Left lobe of liver (tissue), 2 donors: ENCODE measurements at places on chromosomes 12 and 14. TPM values are rescaled to one million over a fixed set of nuclear protein-coding genes. Genes with fewer than 3 reads are reported as not detected.

DNA sequence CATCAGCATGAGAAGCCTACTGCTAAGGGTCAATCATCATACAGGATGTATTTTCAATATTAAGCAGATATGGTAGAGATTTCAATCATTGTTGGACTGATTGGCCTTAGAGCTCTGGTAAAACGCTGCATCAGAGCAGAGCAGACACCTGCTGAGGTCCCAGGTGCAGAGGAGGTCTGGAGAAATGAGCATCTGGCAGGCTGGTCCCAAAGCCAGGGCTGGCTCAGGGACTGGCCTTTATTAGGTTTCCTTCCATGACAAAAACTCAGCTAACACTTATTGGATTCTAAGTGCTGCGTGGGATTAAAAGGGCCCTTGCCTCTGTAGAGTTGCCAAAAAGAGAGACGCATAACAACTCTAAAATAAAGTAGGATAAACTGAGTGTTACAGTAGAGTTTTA, 29.7 kb downstream of the AKAP6 start:
- DNase-seq, result no peak

DNA sequence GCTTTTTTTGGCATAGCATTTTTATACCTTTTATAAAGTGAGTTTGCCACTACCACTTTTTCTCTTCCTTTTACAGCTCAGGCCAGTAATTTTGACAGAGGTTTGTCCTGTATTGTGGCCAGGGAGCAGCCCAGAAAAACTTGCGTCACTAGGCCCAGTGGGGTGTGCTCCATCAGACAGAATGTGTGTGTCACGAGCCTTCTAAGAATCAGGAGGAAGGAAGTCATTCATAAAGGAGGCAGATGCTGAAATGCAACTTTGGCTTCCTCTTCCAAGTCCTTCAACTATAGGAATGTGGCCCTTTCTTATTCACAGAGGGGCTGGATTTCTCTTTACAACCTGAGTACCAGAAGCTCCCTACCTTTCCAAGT, 10.1 kb upstream of the RAB35 start:
- DNase-seq, result no peak

The OR6C3 gene
- total RNA-seq, result not detected

DNA sequence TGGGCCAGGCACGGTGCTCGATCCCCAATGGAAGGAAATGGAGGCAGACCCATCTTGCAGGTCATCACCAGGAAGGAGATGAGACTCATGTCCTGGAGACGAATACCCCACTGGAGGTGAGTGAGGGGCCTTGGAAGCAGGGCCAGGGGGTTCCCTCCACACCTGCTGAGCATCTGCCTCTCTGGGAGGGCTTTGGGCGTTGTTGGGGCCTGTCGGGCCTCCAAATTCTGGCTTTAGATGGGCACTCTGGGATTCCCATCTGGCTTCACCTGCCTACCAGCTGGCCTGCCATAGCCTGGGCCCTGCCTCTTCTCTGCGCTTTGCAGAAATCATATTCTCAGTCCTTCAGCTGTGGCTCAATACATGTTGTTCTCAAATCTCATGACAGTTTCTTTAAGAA, 13.9 kb downstream of the RTL1 start:
- no peak for DNase-seq

DNA sequence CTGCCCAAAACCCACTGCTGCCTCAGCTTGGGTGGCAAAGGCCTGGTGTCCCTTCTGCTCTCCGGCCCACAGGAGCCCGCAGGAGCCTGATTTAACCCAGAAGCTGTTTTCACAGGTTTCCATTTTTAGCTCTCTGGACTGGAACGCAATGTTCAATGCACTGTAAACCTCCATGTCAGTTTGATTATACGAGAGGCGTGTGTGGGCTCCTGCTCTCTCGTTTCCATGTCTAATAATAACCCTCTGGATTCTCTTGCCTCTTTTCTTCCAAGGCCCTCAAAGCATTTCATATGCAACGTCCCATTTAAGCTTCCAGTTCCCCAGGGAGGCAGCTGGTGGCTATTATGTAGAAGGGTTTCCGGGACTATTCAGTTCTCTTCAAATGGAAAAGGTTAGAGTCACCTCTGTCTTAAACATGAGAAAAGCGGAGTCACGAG, 161.1 kb downstream of the SUDS3 start:
- DNase-seq, result no peak

GRCh38 chr14:87630846-87631245, 362.1 kb downstream of the GALC start:
- DNase-seq, result no peak

The NR1H4 gene
- total RNA-seq, result 61.6 TPM

GRCh38 chr14:29320286-29320685, 553.7 kb downstream of the FOXG1 start:
- DNase-seq, result no peak

- no peak for DNase-seq
Observed at GRCh38 chr12:57171668-57172067, 24.2 kb upstream of the LRP1-AS start.

The DPF3 gene
- 5.2 TPM for total RNA-seq

GRCh38 chr14:77708749-77709148, 846 bp downstream of the SLIRP start:
- DNase-seq, result no peak

GRCh38 chr14:103808403-103809001, 38.9 kb downstream of the PPP1R13B start:
- DNase-seq, result peak; percentile 82

DNA sequence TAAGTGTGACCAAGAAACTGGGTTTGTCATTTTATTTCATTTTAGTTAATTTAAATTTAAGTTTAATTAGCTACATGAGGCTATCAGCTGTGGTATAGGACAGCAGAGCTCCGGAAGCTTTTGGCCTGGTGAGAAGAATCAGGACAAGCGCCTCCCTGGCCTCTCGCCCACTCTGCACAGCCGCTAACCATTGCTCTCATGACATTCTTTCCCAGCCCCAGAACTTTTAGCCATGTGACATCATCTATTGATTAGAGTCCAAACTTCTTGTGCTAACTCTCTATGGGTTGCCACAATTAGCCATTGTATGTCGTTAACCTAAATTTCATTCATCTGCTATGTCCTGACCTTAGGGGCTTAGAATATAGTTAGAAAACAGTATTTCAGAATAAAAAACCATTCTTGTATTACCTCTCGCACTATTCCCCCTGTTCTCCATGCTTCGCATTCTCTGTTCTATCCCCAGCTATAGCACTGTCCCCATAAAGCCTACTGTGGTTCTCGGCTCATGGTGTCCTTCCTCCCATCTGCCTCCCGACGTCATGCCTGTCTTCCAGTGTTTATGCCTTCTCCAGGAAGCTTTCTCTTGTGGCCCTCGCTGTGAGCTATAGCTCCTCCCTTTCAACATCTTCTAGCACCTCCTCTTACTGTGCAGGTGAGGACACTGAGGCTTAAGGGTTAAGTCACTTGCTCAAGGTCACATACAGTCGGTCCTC, 23.5 kb downstream of the SSH1 start:
- peak; percentile 76 for DNase-seq

DNA sequence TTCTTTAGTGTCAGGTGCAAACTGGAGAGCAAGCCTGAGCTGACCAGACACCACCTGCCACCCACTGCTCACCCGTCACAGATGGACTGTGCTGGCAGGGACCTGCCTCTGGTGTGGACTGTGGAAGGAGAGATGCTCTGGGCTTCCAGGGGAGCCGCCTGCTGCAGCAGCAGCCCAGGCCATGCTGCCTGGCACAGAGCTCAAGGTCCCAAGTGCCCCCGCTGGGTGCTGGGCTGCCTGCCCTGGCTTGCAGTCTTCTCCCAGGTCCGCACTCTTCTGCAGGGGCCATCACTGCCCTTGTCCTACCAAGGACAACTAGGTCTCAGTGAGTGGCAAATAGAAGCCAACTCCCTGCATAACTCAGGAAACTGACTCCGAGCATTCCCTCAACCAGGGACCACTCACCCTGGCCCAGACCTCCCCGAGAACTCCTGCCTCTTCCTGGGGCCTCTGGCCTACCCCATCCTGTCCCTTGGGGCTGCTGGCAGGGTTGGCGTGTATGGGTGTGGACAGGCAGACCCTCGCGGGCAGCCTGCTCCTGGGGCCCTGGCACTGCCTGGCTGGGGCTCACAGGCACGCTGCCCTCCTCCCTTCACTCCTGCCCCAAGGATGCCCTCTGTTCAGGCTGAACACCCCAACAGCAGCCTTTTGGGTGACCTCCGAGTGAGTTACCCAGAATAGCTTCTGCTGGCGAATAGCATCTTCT, 9.3 kb downstream of the AMN start:
- no peak for DNase-seq

The NEUROD4 gene
- not detected for total RNA-seq

DNA sequence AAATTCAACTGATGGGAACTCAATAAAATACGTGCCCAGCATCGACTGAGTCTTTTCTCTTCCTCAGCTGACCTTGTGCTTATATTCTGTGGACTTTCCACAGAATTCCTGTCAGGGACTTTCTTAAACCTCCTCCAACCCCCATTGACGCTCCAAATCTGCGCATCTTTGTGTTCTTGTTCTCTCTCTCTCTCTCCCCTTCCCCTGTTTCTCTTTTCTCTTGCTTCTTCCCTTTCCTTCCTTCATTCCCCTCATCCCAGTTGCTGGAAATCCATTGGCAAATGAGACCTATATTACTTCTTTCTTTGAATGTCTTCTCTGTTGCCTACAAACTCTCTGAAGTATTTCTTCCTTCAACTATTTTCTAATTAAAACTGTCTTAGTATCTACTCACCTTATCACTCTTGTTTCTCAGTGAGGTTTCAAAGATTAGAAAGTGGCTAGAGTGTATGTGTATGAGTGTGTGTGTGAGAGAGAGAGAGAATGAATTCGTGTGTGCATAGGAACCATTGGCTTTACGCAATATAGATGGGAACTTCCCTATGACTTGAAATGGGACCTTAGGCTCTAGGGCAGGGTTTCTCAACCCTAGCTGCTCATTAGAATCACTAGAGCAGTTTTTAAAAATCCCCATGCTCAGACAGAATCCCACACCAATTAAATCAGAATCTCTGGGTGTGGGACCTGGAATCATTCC, 41.8 kb upstream of the DHRS7 start:
- no peak for DNase-seq

- no peak for DNase-seq
Observed at GRCh38 chr12:22792138-22792537, 167.2 kb downstream of the ETNK1 start.

DNA sequence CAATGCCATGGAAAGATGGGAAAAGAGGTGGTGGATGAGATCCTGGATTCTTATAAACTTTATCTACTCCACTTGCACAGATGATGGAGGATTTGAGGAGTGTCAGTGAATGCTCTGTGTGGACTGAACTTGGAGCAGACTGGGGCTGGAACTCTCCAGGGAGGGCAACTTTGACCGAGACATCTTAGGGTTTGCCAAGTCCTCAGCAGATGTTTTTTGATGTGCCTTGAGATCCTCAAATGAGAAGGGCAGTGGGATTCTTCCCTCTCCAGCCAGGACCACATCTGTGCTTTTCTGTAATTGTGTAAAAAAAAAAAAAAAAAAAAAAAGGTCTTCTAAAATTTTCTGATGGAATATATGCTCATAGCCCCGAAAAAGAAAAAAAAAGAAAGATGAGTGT, 23.0 kb upstream of the MYL2 start:
- DNase-seq, result no peak

DNA sequence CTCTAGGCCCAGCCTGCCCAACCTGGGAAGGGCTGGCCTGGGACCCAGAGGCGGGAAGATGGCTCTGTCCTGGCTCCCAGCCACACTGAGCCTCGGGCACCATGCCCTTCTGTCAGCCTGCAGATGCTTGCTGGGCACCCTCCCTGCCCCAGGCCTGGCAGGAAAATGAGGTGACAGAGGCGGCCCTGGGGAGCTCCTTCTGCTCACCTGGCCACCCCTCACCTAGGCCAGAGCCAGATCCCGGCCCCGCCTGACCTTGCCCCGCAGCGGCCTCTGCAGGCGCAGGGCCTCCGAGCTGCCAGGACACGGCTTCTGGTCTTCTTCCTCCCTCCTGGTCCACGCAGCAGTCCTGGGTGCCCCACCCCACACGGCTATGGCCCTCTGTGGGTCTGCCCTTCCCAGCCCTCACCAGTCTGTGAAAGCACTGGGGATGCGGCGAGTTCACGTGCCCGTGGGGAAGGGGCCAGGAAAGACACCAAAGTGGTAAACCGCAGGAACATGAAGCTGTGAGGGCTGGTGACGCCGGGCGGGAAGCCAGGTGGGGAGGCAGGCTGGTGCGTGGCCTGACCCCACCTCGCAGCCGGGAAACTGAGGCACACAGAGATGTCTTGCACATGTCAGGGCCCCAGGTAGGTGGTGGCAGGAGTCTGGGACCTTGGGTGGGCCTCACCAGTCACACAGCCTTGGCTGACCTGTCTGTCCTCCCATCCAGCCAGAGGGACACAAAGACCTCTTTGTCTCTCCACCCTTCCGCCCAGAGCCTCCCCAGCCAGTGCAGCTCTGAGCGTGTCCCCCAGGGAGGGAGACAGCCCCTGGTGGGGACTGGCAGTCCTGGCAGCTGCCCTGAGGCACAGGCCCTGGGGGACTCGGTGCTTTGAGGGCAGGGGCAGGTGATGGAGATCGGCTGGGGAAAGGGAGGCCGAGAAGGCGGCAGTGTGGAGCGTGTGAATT, 12.8 kb downstream of the BAG5 start:
- DNase-seq, result no peak

DNA sequence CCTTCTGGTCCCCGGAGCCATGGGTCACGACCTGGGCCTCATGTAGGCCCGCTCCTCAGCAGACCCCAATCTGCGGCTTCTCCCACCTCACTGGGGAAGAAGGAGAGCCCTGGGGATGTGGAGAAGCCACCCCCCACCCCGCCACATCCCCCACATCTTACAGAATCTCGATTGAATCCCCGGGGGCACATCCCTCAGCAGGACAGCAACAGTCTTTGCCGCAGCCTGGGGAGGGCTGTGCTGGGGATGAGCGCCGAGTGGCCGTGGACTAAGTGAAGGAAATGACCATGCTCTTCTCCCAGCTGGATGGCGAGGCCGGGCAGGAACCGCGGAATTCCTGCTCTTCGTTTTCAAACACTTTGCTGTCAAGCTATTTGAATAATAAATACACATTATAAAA, 169.0 kb upstream of the RTL1 start:
- DNase-seq, result peak; percentile 21

GRCh38 chr14:51871846-51872245, 11.4 kb downstream of the GNG2 start:
- DNase-seq, result no peak

DNA sequence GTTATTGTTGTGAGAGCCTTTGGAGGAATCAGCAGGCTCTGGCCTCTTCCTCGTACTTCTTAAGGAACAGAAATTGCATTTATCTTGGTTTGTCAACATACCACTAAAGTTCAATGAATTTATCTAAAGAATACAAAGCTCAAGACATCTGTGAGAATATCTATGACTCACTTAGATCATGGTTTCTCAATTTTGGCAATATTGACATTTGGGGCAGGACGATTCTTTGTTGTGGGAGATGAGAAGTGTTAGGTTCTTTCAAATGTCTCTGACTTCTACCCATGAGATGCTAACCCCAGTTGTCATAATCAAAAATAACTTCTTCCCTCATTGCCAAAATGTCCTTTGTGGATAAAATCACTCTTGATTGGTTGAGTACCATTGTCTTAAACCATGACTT, 1190.3 kb downstream of the GALC start:
- DNase-seq, result no peak

The TOMM20L gene
- total RNA-seq, result not detected

The CFAP54 gene
- total RNA-seq, result 0.13 TPM

The LRRC43 gene
- total RNA-seq, result 0.35 TPM
